Nephron progenitor cell (in vitro differentiated cells): ENCODE measurements at places on chromosomes 7 and 10.

DNA sequence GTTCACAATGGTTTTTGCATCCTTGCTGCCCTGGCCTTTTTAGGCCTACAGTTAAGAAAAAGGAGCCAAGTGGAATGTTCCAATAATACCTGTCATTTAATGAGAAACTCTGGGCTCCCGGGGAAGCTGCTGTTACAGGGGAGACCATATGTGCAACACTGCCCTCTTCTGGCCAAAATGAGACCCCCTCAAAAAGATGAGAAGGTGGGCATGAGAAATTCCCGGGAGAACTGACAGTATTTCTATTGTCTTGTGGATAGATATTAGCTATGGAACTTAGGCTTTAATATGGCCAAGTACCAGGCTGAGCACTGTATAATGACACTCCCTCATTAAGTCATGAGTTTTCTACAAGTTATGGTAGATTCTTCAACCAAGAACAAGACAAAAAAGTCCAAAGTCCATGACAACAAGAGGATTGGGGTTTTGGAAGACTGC, 99.4 kb downstream of the CCDC3 start:
- peak; percentile 75 for DNase-seq

DNA sequence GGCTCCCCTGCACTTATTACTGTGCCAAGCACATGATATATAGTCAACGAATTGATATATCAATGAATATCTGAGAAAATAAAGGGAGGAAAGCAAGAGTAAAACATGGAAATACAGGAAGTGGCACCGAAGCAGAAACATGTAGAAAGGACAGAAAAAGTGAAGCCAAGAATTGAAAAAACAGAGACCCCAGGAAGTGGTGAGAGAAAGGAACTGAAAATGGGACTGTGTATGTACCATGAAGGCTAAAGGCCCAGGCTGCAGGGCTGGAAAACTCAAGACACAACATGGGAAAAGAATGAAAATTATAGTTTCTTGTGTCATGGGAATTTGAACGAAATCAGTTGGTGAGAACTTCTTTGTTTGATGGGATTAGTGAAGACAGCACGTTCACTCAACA, 60.6 kb downstream of the MAP3K8 start:
- DNase-seq = no peak

DNA sequence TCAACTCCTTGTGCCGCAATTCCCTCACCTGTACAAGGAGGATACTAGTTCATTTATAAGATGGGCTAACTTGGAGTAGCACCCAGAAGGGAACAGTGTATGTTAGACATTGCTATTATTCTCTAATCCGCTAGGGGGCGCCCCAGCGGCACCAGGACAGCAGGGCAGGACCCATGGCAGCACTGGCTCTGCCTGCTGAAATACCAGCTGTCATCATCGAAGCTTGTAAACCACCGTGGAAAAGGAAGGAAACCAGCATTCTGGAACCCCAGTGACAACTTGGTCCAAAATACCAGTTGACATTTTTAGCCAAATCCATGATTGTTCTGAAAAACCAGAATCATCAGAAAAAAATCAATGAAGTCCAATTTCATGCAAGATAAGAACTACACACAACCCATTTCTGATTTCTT, 134.4 kb downstream of the ITGA8 start:
- peak; percentile 62 for DNase-seq

DNA sequence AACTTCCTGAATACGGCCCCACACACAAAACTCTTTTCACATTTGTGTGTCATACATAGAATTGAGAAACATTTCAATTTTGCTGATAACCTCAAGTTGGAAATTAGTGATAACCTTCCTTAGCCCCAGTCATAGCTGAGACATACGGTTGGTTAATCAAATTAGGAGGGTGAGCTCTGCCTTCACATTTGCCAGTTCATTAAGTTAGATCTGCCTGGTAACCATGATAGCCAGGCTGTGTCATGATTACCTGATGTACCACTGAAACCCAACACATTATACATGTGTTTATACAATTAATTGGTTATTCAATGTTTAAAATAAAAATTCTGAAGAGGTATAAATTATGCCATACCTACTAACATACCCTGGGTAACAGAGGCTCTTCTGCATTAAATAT, 60.8 kb upstream of the RAB11FIP2 start:
- no peak for DNase-seq

- no peak for DNase-seq
Observed at GRCh38 chr10:98899018-98899417, 336.6 kb downstream of the HPSE2 start.

- DNase-seq = no peak
Observed at GRCh38 chr10:86964847-86965190, 3.5 kb upstream of the ADIRF start.

DNA sequence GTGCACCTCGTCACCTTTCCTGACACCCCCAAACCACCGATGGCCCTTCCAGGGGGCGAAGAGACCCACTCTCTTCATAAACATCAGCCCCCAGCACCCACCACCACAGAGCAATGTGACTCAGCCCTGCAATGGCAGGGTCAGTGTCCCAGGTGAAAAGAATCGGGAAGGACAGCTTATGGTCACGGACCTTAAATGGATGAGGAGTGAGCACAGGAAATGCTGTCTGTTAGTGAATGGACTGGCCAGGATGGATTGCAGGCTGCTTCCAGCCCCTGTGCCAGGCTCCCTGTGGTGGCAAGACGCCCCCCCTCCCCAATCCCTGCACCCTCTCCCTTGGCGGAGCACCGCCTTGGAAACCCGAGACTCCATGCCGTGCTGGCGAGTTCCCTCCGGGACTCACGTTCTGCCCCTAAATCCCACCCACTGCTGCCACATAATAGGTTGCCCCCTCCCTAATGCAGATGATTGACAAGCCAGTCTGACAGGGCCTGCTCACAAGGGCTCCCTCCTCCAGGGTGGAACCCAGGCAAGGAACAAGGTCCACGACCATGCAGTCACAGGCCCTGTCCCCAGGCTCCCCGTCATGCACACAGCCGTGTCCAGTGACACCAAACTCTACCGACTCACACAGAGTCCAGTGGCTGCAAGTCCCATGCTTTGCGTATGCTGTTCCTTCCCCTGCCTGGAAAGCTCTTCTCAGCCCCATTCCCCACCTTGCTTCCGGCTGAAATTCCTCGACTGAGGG, 7.3 kb downstream of the ASB13 start:
- peak; percentile 25 for DNase-seq

GRCh38 chr7:42456267-42456666, 219.3 kb upstream of the GLI3 start:
- DNase-seq = peak; percentile 27

DNA sequence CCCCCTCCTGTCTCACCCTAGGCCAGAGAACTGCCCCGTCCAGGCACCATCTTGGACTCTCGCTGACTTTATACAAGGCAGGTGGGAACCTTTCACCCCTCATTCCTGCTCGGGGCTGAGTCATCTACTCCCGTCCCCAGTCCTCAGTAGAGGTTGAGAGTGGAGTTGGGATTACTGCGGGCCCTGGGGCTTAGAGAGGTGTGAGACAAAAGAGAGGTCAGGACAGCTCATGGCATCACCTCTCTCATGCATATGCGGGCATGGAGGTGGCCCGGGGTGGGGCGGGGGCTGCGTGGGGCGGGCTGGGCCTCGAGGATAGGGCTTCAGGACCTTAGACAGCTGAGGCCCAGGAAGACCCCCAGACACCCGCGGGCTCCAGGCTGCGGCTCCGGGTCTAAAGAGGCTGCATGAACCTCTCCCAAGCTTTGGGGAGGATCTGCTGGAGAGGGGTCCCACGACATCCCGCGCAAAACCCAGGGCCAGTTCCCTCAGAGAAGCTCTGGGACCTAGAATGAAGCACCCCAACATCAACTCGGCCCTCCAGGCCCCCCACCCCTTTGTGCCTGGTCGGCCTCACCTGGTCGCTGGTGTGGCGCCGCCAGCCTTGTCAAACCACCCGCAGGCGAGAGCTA, 317 bp downstream of the PDZD7 start:
- DNase-seq = no peak

DNA sequence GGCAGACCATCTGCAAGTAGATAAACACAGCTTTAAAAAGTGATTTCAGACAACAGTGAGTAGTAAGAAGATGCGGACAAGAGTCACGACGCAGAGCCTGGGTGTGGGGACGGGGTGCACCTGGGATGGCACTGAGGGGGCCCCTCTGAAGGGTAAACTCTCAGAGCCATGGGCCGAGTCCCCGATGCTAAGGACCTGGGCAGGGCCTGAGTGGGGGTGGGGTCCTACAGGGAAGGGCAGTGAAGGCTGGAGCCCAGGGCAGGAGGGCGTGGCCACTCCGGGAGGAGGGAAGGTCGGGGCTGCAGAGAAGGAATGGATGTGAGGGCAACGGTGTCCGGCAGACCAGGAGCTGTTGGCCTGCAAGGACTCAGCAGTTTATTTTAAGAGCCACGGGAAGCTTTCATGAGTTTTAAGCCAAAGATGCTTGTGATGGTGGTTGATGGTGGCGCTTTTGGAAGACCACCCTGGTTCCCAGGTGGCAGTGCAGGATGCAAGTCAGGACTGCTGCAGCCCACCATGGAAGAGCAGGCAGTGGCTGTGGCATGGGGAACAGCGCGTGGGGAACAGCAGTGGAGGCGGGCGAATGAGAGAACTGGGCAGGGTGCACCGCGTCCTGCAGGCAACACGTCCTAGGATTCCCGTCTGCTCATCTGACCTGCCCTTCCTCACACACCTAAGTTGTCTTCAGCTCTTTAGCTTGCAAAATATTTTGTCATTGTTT, 296.8 kb downstream of the DNAJB6 start:
- DNase-seq = no peak

DNA sequence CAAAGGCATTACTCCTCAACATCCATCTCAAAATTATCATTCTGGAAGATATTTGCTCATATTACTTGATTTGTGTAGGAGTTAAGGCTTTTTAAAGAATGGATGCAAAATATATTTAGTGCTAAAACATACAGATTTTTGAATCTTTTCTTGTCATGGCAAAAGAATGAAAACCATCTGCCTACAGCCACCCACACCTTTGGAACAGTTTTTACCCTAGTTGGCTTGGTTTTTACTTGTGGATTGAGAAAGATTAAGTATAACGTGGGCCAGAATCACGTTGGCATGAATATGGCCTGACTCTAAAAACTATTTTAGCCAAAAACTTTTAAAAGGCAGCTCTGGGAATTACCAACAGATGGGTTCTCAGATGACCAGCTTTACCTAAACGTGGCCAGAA, 128.2 kb downstream of the SPAG6 start:
- no peak for DNase-seq

DNA sequence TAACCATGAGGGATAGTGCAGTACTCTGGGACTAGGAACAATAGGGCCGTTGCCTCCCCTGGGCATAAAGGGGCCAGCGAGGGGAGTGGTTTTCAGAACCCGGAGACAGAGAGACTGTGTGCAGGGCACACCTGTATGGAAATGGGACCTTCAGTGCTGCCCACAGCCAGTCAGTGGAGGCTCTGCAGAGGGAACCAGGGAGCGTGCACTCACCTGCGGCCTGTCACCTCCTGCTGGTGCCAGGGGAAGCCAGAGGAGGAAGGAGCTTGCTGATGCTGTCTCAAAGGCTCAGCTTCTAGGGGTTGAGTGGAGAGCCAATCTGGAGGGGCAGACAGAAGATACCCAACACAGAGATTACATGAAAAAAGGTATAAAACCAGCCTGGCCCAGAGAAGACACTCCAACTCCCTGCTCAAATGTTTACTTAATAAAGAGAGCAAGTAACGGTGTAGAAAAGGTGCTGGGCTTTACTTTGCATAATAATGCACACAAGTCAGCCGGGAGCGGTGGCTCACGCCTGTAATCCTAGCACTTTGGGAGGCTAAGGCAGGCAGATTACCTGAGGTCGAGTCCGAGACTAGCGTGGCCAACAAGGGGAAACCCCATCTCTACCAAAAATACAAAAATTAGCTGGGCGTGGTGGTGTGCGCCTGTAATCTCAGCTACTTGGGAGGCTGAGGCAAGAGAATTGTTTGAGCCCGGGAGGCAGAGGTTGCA, 35.5 kb upstream of the WAPL start:
- DNase-seq = no peak

GRCh38 chr10:80447436-80448190, 6.5 kb upstream of the TSPAN14 start:
- DNase-seq = no peak

DNA sequence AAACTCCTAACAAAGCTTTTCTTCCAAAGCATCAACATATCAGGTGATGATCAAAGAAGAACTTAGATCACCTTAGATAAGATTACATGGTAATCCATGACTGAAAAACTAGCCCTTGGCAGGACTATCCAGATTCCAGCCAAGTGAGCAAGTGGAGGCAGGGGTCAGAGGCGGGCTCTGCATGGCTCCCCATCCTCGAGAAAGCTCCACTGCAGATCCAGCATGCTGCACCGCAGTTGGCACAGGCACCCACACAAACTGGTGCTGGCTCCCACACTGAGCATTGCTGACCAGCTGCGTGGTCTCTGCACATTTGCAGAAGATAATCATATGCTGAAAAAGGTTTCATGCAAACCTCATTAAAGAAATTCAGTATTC, 10.1 kb downstream of the PSAP start:
- DNase-seq = no peak

DNA sequence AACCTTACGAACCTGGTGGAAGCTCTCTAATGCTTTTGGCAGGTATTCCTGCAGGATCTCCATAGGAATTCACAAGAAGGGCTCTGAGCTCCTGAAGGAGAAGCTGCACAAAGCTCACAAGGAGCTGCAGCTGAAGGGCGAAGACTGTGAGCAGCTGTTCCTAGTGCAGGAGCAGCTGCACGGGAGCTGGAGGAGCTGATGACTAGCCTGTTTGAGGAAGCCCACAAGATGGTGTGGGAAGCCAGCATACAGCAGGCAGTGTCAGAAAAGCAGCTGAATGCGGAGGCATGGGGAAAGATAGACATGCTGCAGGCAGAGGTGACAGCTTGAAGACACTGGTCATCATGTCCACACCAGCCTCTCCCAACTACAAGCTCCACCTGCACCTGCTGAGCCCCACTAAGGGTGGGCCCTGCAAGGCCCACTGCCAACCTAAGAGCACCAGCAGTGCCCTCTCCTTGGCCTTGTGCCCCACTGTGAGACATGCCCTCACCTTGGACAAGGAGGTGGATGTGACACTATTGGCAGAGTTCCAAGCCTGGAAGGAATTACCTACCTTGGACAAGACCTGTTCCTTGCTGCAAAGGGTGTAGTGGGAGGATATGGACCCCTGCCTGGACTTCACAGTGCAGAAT, 250.6 kb downstream of the BBS9 start:
- DNase-seq = no peak

- DNase-seq = no peak
Observed at GRCh38 chr10:51314481-51314880, 240.2 kb downstream of the PRKG1 start.

- no peak for DNase-seq
Observed at GRCh38 chr7:127437837-127438236, 45.3 kb upstream of the ZNF800 start.

GRCh38 chr7:51101111-51101757, 215.4 kb downstream of the COBL start:
- DNase-seq = no peak

- DNase-seq = no peak
Observed at GRCh38 chr10:89684604-89685003, 16.8 kb upstream of the KIF20B start.

DNA sequence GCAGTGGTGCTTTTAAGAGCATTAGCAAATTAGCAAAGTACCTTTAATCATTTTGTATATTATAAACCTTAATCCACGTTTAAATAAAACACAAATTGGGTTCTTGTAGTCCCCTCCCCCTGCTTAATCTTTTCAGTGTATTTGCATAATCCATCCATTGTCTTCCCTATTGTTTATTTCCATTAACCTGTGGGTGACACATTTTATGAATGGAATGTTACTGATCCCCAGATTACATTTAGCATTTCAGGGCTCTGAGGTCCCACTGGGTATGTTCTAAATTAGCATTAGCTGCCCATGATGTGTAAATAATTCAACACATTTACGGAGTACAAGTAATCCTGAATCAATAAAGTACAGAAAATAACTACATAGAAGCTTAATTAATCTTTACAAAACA, 138.4 kb upstream of the FEZF1 start:
- no peak for DNase-seq

GRCh38 chr7:7653593-7654187, 13.1 kb downstream of the UMAD1 start:
- DNase-seq = peak; percentile 23
